Stimulated activated CD8-positive, alpha-beta memory T cell treated with anti-CD3 and anti-CD28 coated beads, Interleukin-15, amount 100 ng/mL, for 4 hours (primary cell): ENCODE measurements at places on chromosomes 7 and 10.

- DNase-seq = no peak
These were observed 13.8 kb downstream of the BTRC start for GRCh38 chr10:101367569-101368453.

DNA sequence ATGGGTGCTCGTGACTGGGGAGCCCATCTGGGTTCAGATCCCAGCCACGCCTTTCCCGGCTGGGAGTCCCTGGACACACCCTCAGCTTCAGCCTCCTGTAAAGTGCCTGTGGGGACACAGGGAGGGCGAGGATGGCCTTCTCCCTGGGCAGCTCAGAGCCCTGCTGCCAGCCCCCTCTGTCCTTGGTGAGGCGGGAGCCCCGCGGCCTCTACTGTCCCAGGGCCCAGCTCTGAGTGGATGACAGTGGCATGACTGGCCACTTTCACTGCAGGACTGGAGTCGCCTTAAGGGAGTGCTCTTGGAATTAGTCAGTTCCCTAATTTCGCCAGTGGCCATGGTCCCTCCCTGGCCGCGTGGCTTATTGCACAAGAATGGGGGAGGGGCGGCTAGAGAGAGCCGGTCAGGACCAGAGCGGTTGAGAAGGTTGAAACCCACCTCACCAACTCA is 4.6 kb downstream of the BRI3 start:
- no peak for DNase-seq

- DNase-seq = no peak
These were observed 43.4 kb upstream of the COL13A1 start for GRCh38 chr10:69758310-69758728.

- no peak for DNase-seq
These were observed 93.0 kb upstream of the NPS start for GRCh38 chr10:127456122-127456521.
